Fibroblast of the aortic adventitia (primary cell): ENCODE measurements at places on chromosomes 6 and 20.

GRCh38 chr6:1610497-1611321 lies 994 bp downstream of the FOXC1 start:
- peak; percentile 41 for DNase-seq

GRCh38 chr6:72084992-72085569 lies 198.7 kb downstream of the RIMS1 start:
- DNase-seq = peak; percentile 48

- DNase-seq = no peak
Observed at GRCh38 chr6:111470991-111471390, 12.0 kb downstream of the REV3L start.

DNA sequence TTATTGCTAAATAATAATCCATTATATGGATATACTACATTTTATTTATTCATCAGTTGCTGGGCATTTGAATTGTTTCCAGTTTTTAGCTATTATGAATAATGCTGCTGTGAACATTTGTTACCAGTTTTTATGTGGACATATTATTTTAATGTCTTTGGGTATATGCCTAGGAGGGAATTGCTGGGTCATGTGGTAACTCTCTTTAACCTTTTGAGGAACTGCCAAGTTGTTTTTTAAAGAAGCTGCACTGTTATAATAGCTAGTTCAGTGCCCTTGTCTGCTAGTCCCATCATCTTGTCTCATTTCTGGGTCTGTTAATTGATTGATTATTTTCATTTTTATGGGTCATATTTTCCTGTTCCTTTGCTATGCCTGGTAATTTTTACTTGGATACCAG lies 56.3 kb downstream of the FOXO3 start:
- DNase-seq = peak; percentile 24

GRCh38 chr6:149190224-149190831 lies 127.2 kb upstream of the TAB2 start:
- peak; percentile 9 for DNase-seq

- no peak for DNase-seq
Observed at GRCh38 chr6:154337406-154338005, 19.1 kb downstream of the IPCEF1 start.

- no peak for DNase-seq
Observed at GRCh38 chr20:22472447-22473100, 111.8 kb downstream of the FOXA2 start.

- no peak for DNase-seq
Observed at GRCh38 chr20:50595433-50595895, 85.3 kb downstream of the PTPN1 start.

- no peak for DNase-seq
Observed at GRCh38 chr20:10094566-10095173, 59.9 kb downstream of the ANKEF1 start.

GRCh38 chr6:3346476-3346875 lies 87.7 kb downstream of the PSMG4 start:
- no peak for DNase-seq

DNA sequence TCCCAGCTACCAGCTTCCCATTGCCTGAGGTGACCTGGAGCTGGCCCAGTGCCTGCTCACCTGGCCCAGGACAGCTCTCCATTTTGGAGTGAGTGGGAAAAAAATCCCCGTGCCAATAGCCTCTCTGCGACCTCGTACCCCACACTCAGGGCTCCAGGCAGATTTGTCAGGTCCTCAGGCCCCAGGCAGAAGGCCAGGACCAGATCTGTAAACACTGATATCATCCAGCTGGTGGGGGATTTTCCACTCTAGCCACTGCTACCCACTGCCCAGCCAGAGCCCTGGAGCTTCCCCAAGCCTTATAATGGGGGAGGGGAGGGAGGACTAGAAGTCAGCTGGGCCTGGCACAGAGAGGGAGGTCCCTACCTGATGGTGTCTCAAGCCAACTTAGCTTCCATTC lies 1.3 kb upstream of the PGC start:
- no peak for DNase-seq

GRCh38 chr6:150377211-150377781 lies 8.5 kb downstream of the IYD start:
- no peak for DNase-seq

DNA sequence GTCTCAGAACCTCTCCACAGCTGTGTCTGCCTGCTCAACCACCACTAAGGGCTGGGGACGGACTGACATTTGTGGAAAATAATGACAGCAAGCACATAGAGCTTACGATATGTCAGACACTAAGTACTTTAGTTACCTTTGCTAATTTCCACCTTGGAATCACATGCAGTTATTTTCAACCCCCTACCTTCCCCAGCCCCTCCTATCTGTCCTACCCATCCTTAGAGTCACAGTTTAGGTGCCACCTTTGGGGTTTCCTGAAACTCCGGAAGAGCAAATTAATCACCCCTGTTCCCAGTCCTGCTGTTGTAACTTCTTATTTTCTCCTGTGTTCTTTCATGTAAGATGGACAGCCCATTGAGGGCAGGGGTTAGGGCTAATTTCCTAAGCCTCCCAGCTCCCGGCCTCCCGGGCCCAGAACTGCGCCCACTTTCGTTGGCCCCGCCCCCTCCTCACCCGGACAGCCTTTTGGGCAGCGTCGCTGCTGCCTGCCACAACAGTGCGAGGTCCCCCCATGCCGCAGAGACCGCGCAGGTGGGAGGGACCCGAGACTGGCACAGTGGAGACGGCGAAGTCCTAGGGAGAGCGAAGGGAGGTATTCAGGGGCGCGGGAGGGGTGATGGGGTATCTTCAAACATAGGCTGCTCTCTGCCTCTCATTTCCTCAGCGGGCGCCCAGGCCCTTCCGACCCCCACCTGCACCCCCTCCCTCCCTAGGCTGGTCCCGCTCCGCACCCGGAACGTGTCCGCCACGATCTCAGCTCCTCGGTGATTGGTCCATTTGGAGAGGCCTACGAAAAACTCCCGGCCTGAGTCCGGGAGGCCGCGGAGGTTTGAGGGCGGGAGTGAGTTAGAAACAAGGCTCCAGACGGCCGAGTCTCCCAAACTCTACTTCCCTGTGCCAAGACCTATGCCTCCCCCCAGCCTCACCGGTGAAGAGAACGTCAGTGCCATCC lies 1.1 kb downstream of the DDAH2 start:
- peak; percentile 13 for DNase-seq

DNA sequence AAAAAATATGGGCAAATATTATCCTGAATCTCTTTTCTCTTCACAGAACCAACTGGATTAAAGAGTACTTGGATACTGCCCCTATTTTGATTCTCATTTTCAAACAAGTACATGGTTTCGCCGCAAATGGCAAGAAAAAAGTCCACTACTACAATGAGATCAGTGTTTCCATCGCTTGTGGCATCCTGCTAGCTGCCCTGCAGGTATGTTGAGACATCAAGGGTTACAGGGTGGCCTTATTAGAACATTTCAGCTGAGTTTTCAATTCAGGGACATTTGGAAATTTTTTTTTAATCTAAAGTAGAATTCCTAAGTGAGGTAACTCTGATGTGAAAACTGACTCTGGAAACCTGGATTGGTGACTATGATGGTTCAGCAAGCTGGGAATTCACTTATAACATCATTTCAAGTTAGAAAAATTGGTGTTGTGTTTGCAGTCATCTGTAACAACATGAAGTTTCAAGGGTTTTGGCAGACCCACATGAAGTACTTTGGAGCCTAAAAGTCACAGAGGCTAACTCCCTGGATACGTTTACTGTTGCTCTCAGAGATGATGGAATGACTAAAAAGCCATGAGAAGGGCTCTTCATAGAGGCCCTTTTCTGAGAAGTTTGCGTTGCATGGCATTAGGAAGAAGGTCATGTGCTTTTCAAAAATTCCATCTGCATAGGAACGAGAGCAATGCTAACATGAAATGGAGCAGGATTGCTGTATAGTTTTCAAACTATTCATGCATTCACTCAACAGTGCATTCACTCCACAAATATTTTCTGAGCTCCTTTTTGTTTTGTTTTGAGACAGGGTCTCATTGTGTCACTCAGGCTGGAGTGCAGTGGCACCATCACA lies 25.5 kb downstream of the IYD start:
- DNase-seq = no peak

GRCh38 chr6:124203101-124203811 lies 399.6 kb downstream of the NKAIN2 start:
- no peak for DNase-seq

DNA sequence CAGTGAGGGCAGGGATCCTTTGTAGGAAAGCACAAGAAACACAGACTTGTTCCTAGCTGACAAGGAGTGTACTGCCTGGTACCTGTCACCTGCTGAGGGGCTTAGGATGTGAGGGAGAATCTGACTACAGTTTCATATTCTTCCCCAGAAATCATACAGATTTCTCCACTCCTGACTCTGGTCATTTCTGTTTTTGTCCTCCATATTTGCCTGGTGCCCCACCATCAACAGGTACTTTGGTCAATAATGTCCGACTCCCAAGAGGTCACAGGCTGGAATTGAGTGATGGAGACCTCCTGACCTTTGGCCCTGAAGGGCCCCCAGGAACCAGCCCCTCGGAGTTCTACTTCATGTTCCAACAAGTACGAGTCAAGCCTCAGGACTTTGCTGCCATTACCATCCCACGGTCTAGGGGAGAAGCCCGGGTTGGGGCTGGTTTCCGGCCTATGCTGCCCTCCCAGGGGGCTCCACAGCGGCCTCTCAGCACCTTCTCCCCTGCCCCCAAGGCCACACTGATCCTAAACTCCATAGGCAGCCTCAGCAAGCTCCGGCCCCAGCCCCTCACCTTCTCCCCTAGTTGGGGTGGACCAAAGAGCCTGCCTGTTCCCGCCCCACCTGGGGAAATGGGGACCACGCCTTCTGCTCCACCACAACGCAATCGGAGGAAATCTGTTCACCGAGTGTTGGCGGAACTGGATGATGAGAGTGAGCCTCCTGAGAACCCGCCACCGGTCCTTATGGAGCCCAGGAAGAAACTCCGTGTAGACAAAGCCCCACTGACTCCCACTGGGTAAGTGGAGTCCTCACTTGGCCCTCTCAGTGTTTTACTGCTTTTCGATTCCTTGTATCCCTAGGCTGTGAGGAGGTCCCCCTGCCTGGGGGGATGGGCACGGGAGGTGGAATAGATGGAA lies 3.1 kb downstream of the TCF19 start:
- no peak for DNase-seq

DNA sequence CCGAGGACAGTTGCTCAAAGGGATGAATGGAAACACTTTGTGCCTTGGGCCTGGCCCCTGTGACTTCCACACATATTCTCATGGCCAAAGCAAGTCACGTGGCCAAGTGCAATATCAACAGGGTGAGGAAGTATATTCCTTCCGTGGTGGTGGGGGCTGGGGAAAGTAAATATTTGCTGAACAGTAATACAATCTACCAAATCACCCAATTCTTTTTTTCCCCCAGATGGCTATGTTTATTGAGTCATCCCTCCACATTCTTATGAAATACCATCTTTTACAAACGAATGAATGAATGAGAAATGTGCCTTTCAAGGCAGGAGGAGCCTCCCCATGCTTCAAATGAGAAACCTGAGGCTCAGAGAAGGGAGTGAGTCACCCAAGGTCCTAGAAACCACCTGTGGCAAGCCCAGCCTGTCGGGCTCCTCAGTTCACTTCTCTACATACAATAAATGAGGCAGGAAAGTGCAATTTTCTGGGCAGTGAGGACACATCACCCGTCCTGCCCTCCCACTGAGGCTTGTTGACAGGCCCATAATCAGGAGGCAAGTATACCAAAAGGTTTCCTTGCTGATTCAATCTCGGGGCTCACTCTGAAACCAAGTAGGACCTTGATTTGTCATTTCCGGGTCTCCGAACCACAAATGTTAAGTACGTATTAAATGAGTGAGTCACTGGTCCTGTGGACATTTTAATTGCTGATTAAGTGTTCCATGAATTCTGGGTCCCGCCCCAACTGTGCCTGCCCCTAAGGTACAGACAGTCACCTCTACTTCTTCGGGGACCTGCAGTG lies 25.3 kb upstream of the TOP1 start:
- DNase-seq = peak; percentile 92

- DNase-seq = peak; percentile 83
Observed at GRCh38 chr6:84027340-84028181, 6.0 kb upstream of the MRAP2 start.

DNA sequence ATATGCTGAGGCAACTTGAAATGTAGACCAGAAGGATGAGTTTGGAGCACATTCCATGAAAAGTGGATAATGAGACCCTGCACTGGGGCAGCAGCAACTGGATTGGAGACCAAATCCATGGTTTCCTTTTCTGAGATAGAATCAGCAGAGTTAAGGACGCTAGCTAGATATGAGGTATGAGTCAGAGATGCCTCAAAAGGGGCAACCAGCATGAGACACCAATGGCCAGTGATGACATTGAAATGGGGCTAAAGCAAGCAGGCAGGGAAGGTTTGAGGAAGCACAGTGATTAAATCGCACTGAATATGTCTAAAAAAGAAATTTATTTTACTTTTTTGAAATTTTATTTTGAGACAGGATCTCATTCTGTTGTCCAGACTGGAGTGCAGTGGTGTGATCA lies 802.4 kb downstream of the TFAP2A start:
- DNase-seq = no peak

DNA sequence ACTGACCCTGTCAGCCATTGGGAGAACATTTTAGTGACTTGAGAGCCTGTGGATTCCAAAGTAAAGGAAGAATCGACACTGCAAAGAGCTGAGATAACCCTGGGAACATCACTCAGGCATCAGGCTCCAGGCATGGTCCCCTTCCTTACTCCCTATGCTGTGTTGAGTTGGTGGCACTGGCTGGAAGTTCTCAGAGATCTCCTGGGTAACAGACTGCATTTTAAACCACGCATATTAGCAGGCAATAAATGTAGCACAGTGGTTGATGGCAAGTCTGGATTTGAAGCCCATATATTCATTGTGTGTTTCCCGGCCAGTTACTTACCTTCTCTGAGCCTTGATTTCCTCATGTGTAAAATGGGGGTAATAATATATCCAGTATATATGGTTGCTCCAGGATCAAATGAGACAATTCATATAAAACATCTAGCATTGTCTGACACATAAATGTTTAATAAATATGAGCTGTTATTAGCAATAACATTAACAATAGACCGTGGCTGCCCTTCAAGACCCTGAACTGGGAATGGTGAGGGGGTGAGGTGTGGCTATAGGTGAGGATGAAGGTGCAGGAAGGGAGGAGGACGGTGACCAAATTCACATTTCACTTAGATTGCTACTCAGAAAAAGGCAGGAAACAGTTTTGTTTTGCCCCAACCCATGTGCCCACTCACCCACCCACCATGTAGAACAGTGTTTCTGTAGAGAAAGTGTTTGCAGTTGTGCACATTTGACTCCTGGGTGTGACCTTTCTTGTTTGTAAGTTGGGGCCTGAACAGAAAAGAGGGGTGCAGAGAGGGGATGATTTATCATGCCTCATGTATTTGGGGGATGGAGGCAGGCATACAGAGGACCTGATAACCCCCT lies 2.1 kb downstream of the PLCG1 start:
- DNase-seq = no peak
